AML-193 (cell line): ENCODE measurements at places on chromosomes 4 and X.
A peak's percentile ranks its signal among the peaks of the same experiment; 100 is the strongest.

GRCh38 chrX:54473993-54474859 is 21.8 kb downstream of the FGD1 start:
- no peak for DNase-seq

- no peak for DNase-seq
Observed at GRCh38 chrX:10944136-10944885, 166.8 kb upstream of the HCCS start.

DNA sequence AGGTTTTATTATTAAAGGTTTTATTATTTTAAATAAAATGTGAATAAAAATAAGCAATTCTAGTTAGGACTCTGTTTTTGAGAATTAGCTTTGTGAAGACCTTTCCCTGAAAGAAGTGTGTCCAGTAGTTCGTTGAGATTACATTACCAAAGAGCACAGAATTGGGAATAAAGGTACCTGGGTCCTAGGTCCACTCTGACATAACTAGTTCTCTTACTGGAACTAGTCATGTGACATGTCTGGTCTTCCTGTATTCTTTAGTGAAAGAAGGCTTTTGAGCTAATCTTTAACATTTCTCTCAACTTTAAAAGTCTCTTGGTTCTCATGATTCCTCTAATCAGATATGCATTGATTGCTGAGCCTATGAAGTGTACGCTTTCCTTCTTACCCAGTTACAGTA is 292.0 kb upstream of the SMIM31 start:
- no peak for DNase-seq

GRCh38 chrX:107674480-107675364 is 46.4 kb downstream of the PRPS1 start:
- peak; percentile 31 for DNase-seq

DNA sequence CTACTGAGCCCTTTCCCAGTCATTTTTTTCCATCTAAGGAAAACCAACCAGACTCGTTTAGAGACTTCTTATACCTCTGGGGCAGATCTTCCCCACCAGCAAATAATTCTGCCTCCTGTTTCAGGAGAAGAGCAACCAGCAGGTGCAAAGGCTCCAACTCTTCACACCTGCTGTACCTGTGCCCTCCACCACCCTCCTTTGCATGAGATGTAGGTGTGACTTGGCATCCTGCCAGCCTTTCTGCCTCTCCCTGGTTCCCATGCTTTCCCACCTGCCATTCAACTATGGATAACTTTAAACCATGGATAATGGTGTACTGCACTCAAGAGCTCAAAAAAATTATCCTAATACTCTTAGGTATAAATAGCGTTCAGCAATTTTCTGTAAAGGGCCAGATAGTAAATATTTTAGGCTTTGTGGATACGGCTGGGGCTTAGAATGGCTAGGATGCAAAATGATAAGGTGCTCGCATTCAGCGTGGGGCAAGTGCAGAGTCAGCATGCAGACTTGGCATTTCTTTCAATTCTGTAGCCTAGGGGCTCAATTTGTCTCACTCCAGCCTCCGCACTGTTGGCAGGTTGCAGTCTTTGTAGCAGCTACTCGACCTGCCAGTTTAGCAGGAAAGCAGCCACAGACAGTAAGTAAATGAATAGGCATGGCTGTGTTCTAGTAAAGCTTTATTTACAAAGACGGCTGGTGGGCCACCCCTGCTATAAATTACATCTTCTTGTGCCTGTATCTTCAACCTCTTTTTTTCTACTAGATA is 79.8 kb downstream of the HCCS start:
- no peak for DNase-seq

- no peak for DNase-seq
Observed at GRCh38 chrX:17376431-17377077, 1.6 kb downstream of the NHS start.

GRCh38 chrX:115373308-115373707 is 83.8 kb downstream of the LUZP4 start:
- no peak for DNase-seq

DNA sequence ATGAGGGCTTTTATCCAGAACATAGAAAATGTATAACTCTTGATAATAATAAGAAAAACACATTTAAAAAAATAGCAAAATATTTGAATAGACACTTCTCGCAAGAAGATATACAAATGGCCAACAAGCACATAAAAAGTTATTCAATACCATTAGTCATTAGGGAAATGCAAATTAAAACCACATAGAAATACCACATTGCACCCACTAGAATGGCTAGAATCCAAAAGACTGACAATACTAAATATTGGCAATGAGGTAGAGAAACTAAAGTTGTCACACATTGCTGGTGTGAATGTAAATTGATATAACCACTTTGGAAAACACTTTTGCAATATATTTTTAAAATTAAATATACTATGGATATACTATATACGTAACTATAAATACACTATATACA is 754.3 kb upstream of the MAGEB2 start:
- no peak for DNase-seq

DNA sequence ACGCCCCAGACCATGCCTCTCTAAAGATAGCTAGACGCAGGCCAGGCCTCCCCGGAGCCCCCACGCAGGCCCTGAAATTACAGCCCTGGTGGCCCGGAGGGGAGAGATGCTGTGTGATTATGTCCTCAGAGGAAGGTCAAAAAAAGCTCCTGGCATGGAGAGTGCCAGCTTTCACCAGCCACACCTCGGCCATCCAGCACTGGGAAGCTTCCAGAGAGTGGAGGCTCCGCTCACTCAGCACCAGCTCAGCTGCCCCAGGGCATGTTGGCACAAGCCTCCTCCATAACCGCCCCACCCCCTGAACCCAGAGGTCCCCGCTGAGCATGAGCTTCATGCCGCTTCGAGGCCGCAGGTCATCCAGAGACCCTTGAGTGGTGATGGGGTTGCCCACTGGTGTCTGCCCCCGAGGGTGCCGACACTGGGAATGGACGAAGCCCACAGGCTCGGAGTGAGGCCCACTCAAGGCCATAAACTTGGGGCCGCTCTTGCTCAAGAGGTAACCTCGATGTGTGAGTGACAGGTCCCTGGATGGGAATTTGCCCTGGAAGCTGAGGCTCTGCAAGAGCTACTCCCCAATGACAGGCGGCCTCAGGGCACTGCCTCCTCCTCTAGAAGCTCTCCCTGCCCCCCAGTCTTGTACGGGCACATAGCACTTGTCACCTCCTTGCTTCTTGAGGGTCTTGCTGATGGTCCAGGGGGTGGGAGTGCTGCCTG is 4.4 kb upstream of the BGN start:
- no peak for DNase-seq

GRCh38 chrX:40329616-40330015 is 231.9 kb upstream of the BCOR start:
- DNase-seq = no peak

DNA sequence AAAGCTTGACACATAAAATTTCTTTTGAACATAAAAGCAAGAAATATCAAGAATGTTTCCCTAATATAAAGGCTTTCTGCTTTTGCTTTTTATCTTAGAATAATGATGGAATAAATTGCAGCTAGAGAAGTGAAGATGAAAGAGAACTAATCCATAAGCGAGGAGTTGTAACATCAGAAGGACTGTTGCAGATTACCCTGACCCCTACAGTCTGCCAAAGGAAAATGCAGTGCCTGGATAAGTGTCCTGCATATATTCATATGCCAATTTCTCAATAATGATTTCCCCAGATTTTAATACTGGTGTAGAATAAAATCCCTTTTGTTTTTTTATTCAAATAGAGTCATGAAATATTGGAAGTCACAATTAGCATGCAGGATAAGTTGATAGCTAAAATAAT is 115.9 kb downstream of the MAGEC2 start:
- DNase-seq = no peak

GRCh38 chrX:49053223-49054072 is 5.4 kb upstream of the CCDC120 start:
- DNase-seq = no peak

DNA sequence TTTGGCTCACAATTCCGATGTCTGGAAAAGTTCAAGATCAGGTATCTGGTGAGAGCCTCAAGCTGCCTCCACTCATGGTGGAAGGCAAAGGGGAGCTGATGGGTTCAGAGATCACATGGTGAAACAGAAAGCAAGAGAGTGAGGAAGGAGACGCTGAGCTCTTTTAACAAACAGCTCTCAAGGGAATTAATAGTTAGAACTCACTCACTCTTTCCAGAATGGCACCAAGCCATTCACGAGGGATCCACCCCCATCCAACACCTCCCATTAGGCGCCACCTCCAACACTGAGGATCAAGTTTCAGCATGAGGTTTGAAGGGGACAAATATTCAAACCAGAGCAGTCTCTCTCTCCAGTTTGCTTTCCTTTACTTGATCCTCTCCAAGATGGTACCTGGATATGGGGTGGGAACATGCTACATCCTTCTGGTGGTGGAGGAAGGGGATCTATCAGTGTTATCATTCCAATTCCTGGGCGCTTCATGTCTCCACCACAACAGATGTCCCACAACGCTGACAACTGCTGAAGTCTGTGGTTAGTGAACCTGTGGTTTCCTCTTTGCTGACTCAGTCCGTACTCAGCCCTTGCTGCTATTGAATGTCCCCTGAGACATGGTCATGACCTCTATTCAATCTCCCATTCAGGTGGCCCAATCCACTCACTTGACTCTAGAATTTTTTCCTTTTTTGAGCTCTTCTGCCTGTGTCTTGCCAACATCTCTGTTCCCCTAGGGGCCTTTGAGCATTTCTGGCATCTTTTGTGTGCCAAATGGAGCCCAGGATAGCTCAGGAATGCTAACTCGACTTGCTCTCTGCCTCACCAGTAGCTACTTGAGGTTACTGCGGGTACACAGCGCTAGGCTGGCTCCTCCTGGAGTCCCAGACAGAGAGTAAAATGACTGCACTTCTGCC is 395.2 kb downstream of the MID1IP1 start:
- DNase-seq = peak; percentile 38

GRCh38 chr4:169773889-169774288 is 16.1 kb upstream of the HPF1 start:
- DNase-seq = no peak

GRCh38 chrX:140057001-140057411 is 91.7 kb upstream of the CXorf66 start:
- peak; percentile 6 for DNase-seq

- no peak for DNase-seq
Observed at GRCh38 chrX:70134116-70134477, 850 bp downstream of the IGBP1 start.

GRCh38 chr4:115575851-115576250 is 462.4 kb upstream of the NDST4 start:
- DNase-seq = no peak

DNA sequence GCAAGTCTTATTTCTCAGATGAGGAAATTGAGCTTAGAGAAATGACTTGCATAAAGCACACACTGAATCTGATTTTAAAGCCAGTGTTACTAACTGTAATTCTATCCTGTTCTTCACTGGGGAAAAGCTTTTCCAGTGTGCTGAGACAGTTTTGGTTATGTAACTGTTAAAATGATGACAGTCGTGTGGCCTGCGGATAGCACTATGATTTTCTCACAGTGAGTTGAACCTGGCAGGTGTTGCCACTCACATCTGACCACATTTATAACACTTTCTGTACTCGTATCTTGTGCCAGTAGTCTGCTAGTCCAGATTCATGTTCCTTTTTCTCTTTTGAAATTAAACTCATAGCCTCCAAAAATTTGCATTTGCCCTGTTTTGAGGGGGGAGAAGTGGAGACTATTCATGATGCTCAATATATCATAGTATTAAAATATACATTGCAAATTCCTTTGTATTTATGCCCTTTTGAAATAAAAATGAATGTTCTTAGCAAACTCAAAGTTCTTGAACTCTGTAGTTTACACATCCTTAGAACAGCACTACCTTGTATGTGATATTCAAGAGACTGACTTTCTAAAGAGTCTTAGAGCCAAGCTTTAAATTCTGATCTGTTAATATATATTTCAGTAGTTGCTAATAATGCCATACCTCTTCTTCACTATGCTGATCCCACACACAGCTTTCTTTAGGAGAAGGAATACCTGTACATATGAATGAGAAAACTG is 132.3 kb downstream of the PDLIM5 start:
- DNase-seq = no peak

GRCh38 chrX:138001226-138001625 is 435.3 kb downstream of the ZIC3 start:
- no peak for DNase-seq

- DNase-seq = no peak
Observed at GRCh38 chr4:1416948-1417260, 10.7 kb upstream of the NKX1-1 start.

DNA sequence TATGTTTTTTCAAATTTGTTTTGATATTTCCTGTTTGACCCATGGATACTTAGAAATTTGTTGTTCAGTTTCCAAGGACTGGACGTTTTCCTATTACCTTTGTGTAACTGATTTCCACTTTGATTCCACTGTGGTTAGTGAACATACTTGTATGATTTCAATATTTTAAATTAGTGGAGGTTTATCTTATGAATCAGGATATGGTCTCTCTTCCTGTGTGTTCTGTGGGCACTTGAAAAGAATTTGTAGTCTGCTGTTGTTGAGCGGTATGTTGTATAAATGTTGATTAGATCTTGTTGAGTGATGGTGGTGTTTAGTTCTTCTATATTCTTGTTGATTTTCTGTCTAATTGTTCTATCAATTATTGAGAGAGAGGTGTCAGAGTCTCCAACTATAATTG is 21.2 kb upstream of the LAMTOR3 start:
- DNase-seq = no peak

DNA sequence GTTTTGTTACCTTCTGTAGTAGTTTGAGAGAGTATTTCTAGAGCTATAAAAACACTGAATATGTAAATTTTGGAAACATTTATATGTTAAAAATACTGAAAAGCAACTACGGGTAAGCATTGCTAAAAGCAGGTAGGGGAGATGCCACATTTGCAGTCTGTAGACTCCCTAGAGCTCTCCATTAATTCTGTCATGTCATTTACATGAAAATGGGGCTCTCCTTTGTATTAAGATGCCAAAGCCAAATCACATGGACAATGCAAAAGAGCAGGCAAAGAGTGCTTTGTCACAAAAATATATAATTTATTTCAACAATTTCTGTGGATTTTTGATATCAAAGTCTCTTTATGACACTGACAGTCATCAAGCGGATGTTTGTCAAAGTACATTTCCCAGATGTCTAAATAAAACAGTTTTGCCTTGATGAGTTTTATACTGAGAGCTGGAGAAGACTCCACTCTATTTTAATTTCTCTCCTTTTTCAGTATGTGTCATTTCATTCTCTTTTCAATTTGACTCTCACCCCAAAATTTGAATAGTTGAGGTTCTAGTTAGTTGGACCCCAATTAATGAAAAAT is 51.8 kb downstream of the LDB2 start:
- DNase-seq = no peak

DNA sequence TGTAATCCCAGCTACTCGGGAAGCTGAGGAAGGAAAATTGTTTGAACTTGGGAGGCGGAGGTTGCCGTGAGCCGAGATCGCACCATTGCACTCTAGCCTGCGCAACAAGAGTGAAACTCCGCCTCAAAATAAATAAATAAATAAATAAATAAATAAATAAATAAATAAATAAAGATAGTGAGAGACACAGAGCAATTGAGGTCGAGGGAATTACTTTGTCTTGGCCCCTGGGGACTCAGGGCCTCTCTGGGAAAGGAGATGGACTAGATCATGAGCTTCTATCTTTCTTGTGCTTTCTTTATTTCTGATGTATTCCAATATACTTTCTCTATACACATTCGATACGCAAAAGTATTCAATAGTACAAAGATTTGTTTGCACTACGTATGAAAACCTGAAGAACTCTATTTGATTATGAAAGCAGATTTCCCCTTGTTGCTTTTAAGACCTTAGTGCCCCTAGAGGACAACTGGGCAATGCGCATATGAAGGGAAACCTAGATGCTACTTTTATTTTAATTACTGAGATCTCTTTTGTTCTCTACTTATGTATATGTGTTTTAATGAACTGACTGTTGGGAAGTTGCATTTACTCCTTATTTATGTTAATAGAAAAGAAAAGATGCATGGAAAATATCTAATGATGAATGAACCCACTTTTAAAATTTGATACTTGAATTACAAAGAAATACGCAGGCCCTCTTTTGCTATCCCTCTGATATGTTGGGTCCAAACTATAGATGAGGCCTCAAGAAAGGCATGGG is 12.8 kb upstream of the ELOVL6 start:
- DNase-seq = peak; percentile 37
